ENCODE measurements at places on chromosomes 7 and 10.

- no peak for DNase-seq
Observed at GRCh38 chr10:71289421-71290130, 29.5 kb upstream of the SLC29A3 start.

- DNase-seq, result no peak
Observed at GRCh38 chr10:120530699-120531098, 73.7 kb downstream of the PLPP4 start.

- DNase-seq, result no peak
Observed at GRCh38 chr10:4125776-4126175, 340.8 kb upstream of the KLF6 start.

DNA sequence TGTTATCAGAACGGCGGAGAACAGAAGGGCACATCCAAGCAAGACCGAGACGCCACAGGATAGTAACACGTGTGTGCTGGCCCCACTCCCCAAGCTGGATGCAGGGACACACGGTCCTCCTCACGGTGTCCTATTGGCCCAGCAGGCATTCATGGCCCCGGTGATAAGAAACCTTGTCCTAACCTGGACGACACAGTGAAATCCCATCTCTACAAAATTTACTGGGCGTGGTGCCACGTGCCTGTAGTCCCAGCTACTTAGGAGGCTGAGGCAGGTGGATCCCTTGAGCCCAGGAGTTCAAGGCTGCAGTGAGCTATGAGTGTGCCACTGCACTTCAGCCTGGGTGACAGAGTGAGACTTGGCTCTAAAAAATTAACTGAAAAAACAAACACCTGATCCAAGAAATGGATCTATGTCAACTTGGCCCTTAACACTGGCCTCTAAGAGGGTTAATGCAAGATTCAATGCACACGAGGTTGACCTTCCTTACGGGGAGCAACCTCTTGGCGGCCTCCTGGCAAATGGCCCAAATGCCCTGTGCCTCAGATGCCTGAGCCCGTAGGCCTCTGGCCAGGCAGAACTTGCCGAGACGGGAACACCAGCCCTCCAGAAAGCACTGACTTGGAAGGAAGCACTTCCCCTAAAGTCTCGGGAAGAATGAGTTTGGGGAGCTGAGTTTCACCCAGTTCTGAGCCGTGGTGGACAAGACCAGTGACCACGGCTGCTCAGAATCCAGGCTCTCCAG, 72.3 kb downstream of the ZRANB1 start:
- no peak for DNase-seq

GRCh38 chr7:80942261-80943041, 23.6 kb upstream of the SEMA3C start:
- no peak for DNase-seq

- DNase-seq, result no peak
Observed at GRCh38 chr10:71035511-71036296, 147.3 kb upstream of the PCBD1 start.

GRCh38 chr7:30564243-30564892, 30.3 kb upstream of the GARS1 start:
- peak; percentile 69 for DNase-seq

- peak; percentile 65 for DNase-seq
Observed at GRCh38 chr7:4725014-4725849, 43.1 kb downstream of the FOXK1 start.

DNA sequence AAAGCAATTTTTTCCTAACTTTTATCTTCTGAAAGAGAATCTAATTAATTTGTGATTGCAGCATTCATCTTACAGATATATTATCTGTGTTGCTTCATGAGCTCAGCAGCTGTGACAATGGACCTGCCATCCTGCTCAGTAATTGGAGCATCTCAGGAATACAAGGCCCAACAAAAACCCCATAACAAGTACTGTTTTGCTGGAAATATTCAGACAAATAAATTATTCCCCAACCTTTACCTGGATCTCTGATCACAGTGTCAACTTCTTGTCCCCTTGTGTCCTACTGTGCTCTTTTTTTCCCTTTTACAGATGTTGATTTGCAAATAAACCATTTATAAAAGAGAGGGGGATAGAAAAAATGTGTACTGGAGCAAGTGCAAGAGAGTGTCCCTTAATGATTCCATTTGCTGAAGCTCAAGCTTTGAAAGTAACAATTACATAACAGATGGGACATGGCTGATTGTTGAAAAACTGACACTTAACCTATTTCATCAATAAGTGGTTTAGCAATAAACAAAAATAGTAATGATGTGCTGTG, 1063.4 kb upstream of the GHITM start:
- DNase-seq, result no peak

DNA sequence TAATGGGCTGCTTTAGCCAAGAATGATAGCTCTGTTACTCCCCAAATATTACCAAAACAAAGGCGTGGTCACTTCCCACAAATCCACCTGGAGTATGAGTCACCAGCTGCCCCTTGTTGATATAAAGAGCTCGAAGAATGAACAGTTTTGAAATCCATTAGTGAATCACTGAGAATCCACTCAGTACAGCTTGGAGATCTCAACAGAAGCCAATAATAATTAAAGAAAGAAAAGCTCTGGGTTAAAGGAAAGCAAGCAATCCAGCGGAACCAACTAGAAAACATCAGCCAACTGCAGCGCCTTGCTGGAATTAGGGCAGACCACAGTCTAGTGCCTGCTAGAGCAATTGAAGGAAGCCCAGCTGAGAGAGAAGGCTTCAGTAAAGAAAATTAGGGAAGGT, 576.0 kb upstream of the C7orf33 start:
- DNase-seq, result no peak

- no peak for DNase-seq
Observed at GRCh38 chr7:75650681-75651080, 88.1 kb downstream of the HIP1 start.

GRCh38 chr7:36790311-36790787, 66.1 kb upstream of the AOAH start:
- no peak for DNase-seq

- DNase-seq, result peak; percentile 41
Observed at GRCh38 chr10:102599565-102600327, 44.5 kb upstream of the TRIM8 start.

DNA sequence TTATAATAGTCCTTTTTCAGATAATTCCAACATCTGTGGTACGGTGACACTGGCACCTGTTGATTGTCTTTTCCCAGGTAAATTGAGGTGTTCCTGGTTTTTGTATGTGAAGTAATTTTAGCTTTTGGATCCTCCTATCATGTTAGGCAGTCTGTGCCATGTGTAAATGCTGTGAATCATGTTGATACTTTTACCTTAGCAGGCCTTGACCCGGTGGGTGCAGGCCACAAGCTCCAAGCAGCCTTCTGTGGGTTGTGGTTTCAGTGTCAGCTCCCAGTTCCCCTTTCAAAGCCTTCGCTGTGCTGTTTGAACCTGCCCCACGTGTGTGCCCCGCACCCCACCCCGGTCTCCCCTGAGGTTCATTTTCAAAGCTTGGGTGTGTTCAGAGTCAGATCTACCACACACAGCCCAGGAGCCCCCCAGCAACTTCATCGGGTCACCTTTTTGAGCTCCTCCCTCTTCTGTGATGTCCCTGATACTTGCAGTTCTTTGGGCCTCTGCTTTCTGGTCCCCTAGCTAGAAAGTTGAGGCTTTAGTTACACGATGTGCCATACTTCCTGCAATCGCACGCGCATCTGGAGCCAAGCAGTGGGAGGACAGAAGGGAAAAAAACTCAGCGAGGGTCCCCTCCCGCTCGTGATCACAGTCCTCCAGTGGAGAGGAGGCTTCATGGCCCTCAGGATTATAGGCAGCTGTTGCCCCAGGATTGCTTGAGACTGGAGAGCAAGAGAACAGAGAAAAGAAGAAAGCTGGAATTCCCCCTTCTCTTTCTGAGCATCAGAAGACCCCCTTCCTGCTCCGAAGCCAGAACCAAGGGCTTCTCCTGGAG, 8.7 kb upstream of the BHLHA15 start:
- peak; percentile 60 for DNase-seq

GRCh38 chr7:111262293-111263116, 171.6 kb downstream of the LRRN3 start:
- no peak for DNase-seq

GRCh38 chr10:76354921-76355320, 923.5 kb downstream of the LRMDA start:
- DNase-seq, result no peak

DNA sequence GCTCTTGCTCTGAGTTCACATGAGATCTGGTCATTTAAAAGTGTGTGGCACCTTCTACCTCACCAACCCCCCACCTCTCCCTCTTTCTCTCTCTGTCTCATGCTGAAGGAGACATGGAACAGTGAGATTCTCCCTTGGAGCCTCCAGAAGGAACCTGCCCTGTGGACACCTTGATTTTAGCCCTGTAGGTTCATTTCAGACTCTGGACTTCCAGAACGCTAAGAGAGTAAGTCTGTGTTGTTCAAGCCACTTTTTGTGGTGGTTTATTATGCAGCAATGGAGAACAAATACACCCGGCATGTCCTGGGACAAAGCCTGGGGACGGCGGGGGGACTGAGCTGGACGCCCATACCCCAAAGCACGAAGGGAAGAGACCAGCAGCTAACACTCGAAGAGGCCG, 20.7 kb upstream of the GIMAP8 start:
- no peak for DNase-seq

GRCh38 chr7:102890971-102891692, 21.7 kb upstream of the LRRC17 start:
- DNase-seq, result no peak

DNA sequence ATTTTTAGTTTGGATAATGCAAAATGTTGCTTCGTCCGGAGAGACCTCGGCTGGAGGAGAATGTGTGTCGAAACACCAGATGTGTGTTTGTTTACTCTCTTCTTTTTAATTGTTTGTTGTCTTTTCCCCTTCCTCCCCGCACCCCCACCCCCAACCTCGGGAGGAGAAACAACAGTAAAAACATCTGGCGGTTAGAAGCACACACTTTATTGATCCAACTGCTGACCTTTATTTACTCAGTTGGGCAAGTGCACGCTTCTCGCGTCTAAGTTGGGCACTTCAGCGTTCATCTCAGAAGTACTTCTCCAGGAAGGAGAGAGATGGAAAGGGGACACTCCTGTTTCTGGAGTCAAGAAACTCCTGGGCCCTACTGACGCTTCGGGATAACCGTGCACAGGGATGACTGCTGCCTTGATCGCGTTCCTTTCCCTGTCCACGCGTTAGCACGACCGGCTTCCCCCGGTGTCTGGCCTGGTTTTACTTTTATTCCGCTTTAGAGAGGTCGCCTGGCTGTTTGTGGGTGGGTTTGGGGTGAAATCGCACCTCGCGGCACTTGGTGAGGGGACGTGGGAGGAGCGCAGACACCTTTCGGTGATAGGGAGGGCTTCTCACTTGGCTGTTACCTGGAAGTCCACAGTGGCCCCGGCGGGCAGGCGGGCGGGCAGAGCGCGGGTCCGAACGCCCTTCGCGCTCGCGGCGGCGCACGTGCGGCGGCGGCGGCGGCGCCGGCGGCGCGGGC, 168.3 kb upstream of the PPP1R3A start:
- no peak for DNase-seq

DNA sequence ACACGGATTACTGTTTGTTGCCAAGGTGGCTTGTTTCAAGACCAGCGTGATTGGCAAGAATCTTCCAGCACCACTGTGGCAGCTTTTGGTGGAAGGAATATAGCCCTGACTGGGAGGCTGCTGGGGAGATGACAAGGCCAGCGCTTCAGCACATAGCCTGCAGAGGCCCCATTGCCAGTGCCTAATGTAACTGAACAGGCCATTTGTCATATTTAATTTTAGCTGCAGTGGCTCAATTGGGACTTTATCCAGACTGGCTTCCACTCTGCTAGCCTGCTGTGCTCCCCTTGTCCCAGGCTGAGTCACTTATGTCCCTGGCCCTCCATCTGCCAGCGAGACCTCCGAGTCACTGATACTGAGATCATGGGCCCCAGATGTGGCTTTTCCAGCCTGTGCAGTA, 483.1 kb downstream of the GALNT17 start:
- DNase-seq, result no peak

DNA sequence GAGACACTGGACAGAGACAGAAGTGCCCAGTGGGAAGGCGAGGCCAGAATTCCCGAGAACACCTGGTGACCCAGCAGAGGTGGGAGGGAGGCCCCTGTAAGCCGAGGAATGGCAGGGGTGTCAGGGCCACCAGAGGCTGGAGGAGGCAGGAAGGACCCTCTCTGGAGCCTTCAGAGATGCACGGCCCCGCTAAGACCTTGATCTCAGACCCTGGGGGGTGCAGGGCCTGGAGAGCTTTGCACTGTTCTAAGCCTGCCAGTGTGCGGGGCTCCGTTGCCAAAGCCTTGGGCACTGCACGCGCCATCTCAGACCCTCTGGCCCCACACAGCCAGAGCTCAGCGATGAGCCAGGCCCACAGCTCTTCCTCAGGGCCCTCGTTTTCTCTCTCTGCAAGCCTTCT, 557.1 kb downstream of the PTPRN2 start:
- no peak for DNase-seq

- DNase-seq, result no peak
Observed at GRCh38 chr7:140526214-140526613, 46.9 kb upstream of the MKRN1 start.

GRCh38 chr7:99766484-99767099, 17.4 kb downstream of the CYP3A4 start:
- DNase-seq, result no peak

DNA sequence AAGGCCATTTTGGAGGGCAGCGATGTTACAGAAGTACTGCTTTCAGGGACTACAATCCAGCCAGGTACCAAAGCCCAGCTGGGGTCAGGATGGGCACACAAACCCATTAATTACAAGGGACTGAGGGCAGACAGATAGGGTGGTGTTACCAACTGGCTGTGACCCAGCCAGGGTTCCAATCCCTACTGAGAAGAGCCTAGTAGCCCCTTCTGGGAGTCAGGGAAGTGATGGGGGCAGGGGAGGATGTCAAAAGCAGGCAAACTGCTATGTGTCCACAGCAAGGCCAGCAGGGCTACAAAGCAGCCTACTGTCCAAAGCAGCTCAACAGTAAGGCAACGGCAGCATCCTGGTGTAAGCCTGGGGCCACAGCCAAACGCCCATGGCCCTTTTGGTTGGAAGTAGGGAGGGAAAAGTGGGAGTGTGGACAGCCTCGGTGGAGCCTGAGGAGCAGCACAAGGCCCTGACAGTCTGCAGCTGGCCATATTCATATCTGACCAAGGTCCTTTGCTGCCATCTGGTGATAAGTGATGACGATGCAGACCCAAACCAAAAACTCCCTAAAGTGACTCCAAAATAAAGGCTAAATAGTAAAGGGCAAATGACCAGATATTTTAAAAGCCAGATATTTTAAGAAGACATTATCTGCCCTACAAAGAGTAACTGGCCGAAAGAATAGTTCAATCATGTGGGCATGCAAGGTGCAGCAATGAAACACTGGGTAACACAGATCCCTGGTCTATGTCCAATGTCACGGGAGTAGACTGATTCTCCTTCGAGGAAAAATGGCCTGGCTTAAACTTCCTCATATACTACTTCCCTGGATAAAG, 56.9 kb downstream of the XPNPEP1 start:
- no peak for DNase-seq

DNA sequence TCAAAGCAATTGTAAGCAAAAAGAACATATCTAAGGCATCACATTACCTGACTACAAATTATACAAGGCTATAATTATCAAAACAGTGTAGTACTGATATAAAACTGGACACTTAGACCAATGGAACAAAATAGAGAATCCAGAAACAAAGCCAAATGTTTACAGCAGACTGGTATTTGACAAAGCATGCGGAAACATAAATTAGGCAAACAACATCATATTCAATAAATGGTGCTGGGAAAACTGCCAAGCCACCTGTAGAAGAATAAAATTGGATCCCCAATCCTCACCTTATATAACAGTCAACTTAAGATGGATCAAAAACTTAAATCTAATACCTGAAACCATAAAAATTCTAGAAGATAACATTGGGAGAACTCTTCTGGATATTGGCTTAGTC, 240.8 kb upstream of the POM121L12 start:
- no peak for DNase-seq

GRCh38 chr10:94288361-94289101, 74.2 kb downstream of the NOC3L start:
- no peak for DNase-seq

GRCh38 chr7:41131956-41132355, 570.9 kb downstream of the INHBA start:
- DNase-seq, result no peak

Data from bone marrow (tissue), 2 donors.